GM13976 (cell line): ENCODE measurements at places on chromosomes 2 and 18.

- peak; percentile 36 for DNase-seq
Observed at GRCh38 chr2:222797261-222797660, 63.6 kb upstream of the ACSL3 start.

- no peak for DNase-seq
Observed at GRCh38 chr2:174449033-174449432, 37.8 kb downstream of the GPR155 start.

- DNase-seq: no peak
Observed at GRCh38 chr18:26134107-26134506, 438 bp downstream of the PSMA8 start.

- DNase-seq: no peak
Observed at GRCh38 chr2:54092940-54093339, 22.5 kb upstream of the ACYP2 start.

GRCh38 chr18:37457753-37458152 lies 107.8 kb downstream of the CELF4 start:
- DNase-seq: no peak

DNA sequence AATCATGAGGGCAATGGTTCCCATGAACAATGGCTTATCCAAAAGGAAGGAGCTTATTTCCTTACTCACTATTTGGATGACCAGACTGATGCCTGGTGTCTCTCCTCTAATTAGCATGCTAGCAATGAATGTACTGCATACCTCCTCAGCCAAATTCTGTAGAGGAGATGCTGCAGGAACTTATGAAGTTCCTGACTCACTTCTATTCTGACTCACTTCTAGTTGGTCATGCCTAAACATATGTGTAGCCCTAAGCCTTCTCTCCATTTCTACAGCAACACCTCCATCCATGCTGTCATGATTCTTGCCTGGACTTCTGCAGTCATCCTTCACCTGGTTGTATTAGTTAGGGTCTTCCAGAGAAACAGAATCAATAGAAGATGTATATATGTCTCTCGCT lies 59.9 kb upstream of the MRPS9 start:
- DNase-seq: no peak

GRCh38 chr2:25341011-25341727 lies 556 bp downstream of the DNMT3A start:
- DNase-seq: peak; percentile 82

- no peak for DNase-seq
Observed at GRCh38 chr18:76697441-76697901, 124.9 kb upstream of the ZNF236 start.

DNA sequence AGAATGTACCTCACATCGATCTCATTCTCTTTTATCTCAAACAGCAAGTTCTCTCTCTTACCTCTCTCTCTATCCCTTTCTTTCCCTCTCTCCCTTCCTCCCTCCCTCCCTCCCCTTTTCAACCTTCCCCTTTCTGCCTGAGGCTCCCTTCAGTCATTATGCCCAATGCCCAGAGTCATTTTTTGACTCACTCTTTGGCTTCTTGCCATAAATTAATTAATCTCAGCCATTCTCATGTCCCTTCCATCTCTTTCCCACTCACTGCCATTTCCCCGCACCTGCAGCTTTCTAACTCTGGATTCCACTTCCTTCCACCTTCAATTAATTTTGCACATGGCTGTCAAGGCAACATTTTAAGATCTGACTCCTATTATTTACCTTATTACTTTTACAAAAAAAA lies 60.1 kb downstream of the EVA1A start:
- no peak for DNase-seq

GRCh38 chr18:321865-322467 lies 54.1 kb upstream of the THOC1 start:
- DNase-seq: no peak

GRCh38 chr2:172775319-172775718 lies 39.7 kb downstream of the RAPGEF4 start:
- DNase-seq: no peak

GRCh38 chr2:203811491-203812221 lies 55.9 kb upstream of the CTLA4 start:
- no peak for DNase-seq

- peak; percentile 7 for DNase-seq
Observed at GRCh38 chr2:153871231-153872221, at the start of gene GALNT13. Gene GALNT13 (plus strand): TSS chr2:153871922.

- no peak for DNase-seq
Observed at GRCh38 chr18:27478459-27478858, 293.4 kb upstream of the CHST9 start.

DNA sequence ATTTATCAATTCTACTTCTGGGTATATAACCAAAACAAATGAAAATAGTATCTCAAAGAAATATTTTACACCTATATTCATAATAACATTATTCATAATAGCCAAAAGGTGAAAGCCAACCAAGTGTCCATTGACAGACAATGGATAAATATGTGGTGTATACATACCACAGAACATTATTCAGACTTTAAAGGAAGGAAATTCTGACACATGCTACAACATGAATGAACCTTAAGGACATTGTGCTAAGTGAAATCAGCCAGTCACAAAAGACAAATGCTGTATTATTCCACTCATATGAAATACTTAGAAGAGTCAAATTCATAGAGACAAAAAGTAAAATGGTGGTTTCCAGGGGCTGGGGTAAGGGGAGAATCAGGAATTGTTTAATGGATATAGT lies 370.5 kb upstream of the CHAC2 start:
- DNase-seq: no peak

GRCh38 chr2:69330781-69331180 lies 56.2 kb downstream of the GFPT1 start:
- no peak for DNase-seq

DNA sequence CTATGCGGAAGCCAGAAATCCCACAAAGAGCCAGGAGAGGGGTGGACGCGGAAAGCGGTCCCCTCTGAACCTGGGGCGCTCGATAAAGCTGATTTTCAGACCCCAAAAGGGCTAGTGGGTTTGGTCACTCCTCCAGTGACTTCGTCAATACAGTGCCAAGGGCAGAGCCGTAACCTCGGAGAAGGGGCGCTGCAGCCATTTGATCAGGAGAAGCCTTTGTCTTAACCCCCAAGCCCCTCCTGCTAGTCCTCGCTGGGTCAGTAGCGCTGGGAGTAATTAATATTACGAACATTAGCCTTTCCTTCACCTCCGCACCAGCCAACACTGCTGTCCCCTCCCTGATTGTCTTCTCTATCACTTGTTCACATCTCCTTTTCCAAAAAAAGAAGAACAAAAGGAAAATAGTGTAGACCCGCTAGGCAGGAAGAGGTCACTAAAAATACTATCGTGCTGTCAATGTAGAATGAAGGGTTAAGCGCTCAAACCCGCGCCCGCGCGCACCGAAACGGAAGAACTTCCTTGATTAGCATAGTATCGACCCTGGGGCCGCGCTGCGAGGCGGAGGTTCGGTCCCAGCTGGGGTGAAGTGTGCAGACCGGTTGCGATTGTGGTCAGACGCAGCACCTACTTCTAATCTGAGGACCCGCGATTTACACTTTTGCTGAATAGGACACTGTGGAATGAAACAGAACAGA lies 63.2 kb upstream of the MAPRE2 start:
- peak; percentile 27 for DNase-seq

DNA sequence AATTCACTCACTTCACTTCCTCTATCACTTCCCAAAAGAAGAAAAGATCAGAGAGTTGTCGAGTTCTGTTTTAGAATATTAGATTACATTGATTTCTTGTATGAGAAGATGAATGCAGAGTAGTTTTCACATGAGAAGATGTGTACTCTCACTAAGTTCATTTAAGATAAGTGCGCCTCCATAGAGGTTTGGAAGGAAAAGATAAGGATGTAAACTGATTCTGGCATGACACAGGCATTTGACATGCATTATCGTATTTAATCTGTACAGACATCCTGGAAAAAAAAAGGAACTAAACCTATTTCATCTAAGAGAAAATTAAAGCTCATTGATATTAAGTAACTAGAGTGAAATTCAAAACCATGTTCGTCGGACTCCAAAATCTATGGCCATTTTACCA lies 152.2 kb upstream of the CRIM1 start:
- DNase-seq: no peak

DNA sequence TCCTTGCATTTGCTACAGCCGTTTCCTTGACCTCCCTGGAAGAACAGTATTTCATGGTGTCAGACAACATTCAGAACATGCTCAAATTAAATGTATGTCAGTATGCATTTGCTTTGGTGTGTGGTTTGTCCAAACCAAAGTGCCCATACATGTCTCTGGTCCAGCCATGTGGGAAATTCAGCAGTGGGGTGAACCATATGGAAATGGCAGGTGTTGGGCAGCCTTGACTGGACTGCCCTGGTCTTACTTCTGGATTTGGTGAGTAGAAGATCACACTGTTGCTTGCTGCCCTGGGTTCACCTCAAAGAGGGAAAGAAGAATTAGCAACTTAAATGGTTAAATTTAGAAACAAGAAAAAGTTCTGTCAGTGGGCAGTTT lies 84.5 kb downstream of the MSH2 start:
- DNase-seq: no peak

- DNase-seq: peak; percentile 77
Observed at GRCh38 chr2:174697255-174697654, 67.0 kb downstream of the CHRNA1 start.

GRCh38 chr2:23617167-23617810 lies 232.3 kb downstream of the KLHL29 start:
- no peak for DNase-seq

- DNase-seq: no peak
Observed at GRCh38 chr2:126344493-126344892, 311.5 kb upstream of the GYPC start.

DNA sequence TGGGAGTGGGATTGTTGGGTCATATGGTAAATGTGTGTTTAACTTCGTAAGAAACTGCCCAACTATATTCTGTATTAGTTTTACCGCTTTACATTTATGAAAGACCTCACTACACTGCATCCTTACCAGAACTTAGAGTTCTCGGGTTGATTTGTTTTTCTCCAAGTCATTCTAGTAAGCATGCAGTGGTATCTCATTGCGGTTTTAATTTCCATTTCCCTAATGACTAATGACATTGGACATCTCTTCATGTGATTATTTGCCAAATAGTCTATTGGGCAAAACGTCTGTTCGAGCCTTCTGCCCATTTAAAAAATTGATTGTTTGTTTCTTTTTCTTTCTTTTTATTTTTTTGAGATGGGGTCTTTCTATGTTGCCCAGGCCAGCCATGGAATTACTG lies 6.8 kb downstream of the FBLN7 start:
- DNase-seq: no peak

DNA sequence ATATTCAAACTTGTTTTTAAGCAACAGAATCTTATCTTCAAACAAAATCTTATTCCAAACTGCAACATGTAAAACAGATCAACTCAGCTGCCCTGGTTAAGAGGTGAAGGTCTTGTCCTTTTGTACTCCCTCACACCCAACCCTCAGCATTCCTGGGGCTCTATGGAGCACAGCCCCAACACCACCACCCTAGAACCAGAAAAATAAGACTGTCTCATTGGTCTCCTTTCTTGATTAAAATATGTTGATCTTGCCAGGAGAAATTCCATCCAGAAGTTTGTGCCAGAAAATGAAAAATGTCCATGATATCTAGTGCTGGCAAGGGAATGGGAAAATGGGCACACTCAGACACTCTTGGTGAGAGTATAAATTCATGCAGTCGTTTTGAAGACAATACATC lies 62.1 kb upstream of the TMEM17 start:
- no peak for DNase-seq

DNA sequence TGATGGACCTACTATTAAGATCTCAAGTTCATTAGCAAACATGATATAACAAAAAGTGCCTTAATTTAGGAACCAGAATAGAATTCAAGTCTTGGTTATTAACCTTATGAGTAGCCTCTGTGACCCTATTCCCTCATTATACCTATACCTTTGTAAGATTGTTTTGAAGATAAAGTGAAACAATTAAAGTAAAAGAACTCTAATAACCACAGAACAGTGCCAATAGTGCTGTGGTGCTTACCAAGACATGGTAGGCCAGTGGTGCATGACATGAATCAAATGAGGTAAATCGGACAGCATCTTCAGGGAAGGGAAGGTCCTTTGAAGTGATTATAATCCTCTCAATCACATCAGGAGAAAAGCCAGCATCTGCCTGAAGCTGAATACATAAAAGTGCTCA lies 36.4 kb downstream of the METTL4 start:
- no peak for DNase-seq

- no peak for DNase-seq
Observed at GRCh38 chr18:1505856-1506255, 601.2 kb downstream of the ADCYAP1 start.

DNA sequence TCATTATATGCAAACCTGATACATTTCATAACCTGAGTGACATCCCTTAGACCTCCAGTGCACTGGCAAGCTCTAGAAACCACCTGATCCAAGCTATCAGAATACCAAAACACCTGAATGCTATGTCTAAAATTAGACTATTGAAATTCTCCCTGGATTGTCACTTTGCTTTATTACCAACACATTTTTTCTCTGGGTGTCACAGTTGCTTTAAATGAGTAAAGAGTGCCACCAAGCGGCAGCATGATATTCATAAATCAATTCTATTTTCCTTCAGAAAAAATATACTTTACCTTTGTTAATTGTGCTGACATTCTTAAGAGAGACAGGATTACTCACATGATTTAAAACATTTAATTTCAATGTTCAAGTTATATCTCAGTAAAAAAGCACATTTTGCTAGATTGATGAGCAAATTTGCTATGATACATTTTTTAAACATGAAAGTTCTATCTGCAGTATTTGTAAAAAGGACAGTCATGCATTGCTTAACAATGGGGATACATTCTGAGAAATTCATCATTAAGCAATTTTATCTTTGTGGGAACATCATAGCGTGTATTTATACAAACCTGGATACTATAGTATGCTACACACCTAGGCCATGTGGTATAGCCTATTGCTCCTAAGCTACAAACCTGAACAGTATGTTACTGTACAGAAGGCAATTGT lies 338.4 kb upstream of the SLC39A10 start:
- DNase-seq: peak; percentile 41

DNA sequence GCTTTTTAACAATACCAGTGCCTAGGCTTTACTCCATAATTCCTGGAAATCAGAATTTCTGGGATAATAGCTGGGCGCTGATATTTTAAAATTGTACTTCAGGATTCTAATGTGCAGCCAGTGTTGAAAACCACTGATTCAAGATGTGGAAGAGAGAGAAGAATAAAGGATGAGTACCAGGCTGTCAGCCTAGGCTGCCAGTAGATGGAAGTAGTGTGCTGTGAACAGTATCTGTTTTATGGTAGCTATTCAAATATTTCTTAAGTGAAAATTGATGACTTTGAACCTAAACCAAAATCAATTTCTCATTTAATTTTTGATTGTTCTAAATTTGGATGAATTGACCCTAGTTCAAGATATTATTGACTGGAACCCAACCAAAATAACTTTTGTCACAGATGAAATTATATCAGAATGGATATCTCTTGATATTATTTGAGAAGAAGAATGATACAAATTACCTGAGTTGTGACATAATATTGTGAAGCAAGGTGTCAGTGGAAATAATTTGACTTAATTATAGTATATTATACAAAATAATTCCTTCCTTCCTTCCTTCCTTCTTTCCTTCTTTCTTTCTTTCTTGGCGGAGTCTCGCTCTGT lies 88.0 kb downstream of the COMMD1 start:
- peak; percentile 52 for DNase-seq

GRCh38 chr2:30932870-30933269 lies 125.6 kb upstream of the CAPN13 start:
- DNase-seq: no peak
